Aorta (tissue), 5 donors: ENCODE measurements at places on chromosomes 7 and 10. TPM values are rescaled to one million over a fixed set of nuclear protein-coding genes. Genes with fewer than 3 reads are reported as not detected.
A peak's percentile ranks its signal among the peaks of the same experiment; 100 is the strongest.

GRCh38 chr7:122790132-122790531 lies 87.4 kb upstream of the RNF148 start:
- no peak for DNase-seq

- no peak for DNase-seq
Observed at GRCh38 chr7:130500463-130500862, 8.6 kb downstream of the MEST start.

GRCh38 chr10:9848278-9848677 lies 1169.4 kb upstream of the CELF2 start:
- no peak for DNase-seq

- no peak for DNase-seq
Observed at GRCh38 chr7:22372863-22373262, 15.9 kb upstream of the RAPGEF5 start.

GRCh38 chr7:66082886-66083415 lies 7.3 kb downstream of the ASL start:
- no peak for DNase-seq

- no peak for DNase-seq
Observed at GRCh38 chr7:146655928-146656797, 539.6 kb downstream of the CNTNAP2 start.

DNA sequence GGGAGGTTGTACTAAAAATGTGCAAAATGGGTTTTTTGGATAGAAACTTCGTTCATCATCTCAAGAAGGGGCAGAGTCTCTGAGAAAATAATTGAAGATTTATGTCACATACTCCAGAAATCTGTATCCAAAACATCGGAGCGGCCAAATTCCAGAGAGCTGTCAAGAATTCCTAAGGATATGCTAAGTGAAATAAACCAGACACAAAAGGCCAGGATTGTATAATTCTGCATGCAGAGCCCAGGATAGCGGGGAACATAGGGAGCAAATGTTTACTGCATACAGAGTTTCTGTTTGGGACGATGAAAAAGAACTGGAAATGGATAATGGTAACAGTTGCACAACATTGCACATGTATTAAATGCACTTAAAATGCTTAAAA lies 224.2 kb upstream of the AUTS2 start:
- no peak for DNase-seq

DNA sequence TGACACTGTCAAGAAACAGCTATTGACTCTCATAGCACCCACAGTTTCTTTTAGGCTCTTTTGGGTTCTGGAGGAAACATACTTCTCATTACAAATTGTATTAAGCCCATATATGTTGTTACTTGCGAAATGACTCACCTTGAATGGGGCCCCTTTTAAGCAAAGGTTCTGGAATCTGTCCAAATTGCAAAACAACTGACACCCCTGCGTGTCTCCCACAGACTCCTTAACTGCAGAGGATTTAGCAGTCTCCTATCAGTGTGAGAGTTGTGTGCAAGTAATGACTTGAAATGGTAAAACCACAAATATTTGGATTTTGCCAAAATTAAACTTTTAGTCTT lies 192.3 kb downstream of the DNAJC1 start:
- no peak for DNase-seq

- DNase-seq, result no peak
Observed at GRCh38 chr7:147636553-147636952, 954.0 kb upstream of the C7orf33 start.

DNA sequence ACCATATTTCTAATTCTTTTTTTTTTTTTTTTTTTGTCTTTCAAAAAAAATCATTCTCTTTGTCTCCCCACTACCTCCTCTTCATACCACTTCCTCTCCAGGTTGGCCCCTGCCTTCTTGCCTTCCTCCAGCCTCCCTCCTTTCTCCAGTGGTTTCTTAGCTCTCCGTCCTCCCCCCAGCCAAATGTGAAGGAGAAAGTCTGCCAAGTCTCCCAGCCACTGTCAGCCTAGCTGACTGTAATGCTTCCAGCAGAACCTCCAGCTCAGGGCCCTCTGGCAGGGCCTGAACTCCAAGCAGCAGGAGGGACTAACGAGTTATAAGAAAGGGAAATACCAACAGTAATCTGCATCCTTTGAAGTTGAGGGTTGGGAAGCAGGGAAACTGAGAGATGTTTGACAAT lies 35.5 kb upstream of the BICC1 start:
- DNase-seq, result peak; percentile 74

DNA sequence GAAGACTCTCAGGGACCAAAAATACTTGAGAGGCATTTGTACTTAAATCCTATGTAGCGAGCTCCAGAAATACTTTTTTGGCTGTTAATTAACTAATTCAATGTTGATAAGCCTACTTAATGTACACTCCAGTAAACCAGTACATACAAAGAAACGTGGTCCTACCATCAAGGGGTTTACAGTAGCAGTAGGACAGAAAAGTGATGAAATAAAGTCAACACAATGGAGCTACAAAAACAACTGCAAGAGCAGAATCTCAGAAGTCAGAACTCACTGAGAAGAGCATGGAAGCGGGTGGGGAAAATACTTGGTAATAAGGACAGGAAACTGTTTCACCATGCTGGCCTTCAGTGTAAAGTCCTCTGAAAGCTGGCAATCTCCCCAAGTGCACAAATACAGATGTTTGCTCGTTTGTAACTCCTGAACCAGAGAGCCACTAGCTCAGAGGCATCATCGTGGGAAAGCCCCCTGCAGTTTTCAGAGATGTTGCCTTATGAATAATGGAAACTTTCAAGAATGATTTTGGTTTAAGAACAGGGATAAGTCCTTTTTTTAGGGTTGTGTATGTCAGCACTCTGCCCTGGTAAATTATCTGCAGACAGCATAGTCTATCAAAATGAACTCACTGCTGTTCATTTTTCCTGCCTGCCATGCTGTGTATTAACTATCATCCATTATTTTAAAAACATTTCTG lies 233.2 kb downstream of the SORCS1 start:
- DNase-seq, result no peak

GRCh38 chr7:136063326-136063666 lies 86.1 kb upstream of the MTPN start:
- no peak for DNase-seq

- no peak for DNase-seq
Observed at GRCh38 chr10:70927189-70927943, 39.0 kb upstream of the PCBD1 start.

GRCh38 chr10:64261092-64261491 lies 739.9 kb downstream of the REEP3 start:
- no peak for DNase-seq

GRCh38 chr7:51015581-51015980 lies 232.9 kb upstream of the GRB10 start:
- DNase-seq, result no peak

DNA sequence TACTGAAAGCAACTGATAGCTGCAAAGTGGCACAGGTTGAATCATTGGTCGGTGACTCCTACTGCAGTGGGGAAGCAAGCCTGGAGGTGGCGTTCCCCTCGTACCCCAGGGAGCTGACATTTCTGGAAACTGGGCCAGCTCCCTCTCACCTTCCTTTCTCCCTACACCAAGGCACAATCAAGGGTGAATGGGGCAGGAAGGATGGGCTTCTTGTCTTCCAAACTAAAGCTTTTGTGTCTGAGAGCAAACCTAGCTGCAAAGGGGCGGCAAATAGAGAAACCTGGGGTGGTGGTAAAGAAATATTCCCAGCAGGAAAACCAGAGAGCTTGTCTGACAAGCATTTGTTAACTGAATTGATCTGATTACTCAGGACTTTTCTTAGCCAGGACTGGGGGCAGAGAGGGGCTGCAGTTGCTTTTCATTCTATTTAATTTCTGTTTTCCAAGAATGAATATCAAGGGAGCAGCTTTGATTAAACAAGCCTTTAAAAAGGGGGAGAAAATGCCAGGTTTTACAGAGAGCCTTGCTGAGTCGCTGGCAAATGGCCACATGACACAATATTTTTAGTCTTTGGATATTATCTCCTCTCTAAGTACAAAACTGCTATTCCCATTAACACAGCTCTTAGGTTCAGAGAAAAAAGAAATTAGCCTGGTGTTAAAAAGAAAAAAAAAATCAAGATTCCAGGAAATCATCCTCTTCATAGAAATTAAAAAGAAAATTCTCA lies 27.8 kb downstream of the CDHR3 start:
- DNase-seq, result no peak

DNA sequence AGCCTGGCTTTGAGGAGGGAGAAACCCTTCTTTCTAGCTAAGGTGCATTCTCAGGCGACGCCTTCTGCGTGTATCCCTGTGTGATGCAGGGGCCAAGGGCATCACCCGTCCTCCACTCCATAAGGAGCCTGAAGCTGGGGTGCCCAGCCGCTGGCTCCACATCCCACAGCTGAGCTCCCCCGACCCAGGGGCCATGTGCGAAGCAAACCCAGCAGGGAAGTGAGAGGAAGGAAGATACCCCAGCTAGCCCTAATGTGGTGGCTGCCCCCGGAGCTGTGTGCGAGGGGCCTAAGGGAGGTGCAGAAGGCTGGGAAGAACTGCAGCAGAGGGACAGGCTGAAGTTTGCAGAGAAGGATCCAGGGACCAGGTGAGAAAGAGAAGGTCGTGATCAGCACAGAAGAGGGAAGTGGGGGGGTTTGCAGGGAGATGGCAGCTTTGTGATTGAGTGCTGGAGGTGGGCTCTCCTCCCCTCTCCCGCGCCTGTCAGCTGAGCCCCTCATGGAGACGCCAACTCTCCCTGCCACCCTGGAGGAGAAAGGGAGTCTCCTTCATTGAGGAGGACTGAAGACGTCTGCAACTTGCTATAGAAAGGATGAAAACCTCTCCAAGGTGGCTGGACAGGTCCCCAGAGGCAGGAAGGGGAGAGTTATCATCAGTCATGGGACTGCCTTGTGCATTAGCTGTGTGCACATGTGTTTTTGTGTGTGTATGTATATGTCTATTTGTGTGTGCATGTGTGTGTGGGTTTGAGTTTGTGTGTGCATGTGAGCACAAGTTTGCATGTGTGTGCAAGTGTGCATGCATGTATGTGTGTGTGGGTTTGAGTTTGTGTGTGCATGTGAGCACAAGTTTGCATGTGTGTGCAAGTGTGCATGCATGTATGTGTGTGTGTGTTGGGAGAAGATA lies 3.5 kb upstream of the CALML5 start:
- no peak for DNase-seq

ARHGAP19 gene
- total RNA-seq, result 9.4 TPM

OR6B1 gene
- total RNA-seq, result not detected

NUTM2A gene
- total RNA-seq, result 0.66 TPM

FRAT1 gene
- 4.5 TPM for total RNA-seq

RADIL gene
- total RNA-seq, result 11.0 TPM

MALSU1 gene
- total RNA-seq, result 43.4 TPM

MMP21 gene
- total RNA-seq, result 0.16 TPM

DPYSL4 gene
- total RNA-seq, result 0.84 TPM
